ACHN (cell line): ENCODE measurements at places on chromosomes 2 and 18.

DNA sequence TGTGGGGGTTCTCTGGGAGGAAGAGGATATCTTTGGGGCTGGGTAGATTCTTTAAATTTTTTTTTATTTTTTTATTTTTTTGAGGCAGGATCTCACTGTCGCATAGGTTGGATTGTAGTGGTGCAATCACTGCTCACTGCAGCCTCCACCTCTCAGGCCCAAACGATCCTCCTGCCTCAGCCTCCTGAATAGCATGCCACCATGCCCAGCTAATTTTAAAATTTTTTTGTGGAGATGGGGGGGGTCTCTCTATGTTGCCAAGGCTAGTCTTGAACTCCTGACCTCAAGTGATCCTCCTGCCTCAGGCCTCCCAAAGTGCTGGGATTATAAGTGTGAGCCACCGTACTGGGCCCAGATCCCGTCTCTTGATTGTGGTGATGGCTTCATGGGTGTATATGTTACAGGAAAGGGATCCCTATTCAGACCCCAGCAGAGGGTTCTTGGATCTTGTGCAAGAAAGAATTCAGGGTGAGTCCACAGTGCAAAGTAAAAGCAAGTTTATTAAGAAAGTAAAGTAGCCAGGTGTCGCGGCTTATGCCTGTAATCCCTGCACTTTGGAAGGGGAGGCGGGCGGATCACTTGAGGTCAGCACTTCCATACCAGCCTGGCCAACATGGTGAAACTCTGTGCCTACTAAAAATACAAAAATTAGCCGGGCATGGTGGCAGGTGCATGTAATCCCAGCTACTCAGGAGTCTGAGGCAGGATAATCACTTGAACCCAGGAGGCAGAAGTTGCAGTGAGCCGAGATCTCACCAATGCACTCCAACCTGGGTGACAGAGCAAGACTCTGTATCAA, 2.0 kb upstream of the C2orf68 start:
- no peak for DNase-seq

GRCh38 chr2:98310010-98310409, 36.2 kb upstream of the CNGA3 start:
- no peak for DNase-seq

- no peak for DNase-seq
Measured at GRCh38 chr2:126994340-126994777, 95.7 kb downstream of the TEX51 start.

DNA sequence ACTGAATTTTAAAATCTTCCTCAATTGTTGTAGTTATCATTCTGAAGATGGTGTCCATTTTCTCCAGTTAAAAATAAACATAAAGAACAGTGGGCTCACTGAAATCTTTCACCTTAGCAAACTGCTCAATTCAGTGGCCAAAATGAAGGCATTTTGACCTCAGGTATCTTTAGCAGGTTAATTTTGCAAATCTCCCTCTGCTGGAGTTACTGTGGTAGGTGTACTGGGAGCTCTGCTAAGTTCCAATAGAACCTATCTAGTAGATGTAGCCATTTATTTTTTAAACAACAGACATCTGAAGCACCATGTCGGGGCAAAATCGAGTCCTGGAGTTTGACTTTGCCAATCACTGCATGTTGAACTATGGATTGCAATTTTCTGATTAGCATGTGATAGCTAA, 177.1 kb downstream of the IRS1 start:
- DNase-seq: peak; percentile 5

- DNase-seq: no peak
Measured at GRCh38 chr2:228417956-228418355, 236.5 kb upstream of the SPHKAP start.

- DNase-seq: no peak
Measured at GRCh38 chr18:49677762-49678413, 116.0 kb downstream of the LIPG start.

- no peak for DNase-seq
Measured at GRCh38 chr18:25144820-25145219, 207.1 kb downstream of the ZNF521 start.

DNA sequence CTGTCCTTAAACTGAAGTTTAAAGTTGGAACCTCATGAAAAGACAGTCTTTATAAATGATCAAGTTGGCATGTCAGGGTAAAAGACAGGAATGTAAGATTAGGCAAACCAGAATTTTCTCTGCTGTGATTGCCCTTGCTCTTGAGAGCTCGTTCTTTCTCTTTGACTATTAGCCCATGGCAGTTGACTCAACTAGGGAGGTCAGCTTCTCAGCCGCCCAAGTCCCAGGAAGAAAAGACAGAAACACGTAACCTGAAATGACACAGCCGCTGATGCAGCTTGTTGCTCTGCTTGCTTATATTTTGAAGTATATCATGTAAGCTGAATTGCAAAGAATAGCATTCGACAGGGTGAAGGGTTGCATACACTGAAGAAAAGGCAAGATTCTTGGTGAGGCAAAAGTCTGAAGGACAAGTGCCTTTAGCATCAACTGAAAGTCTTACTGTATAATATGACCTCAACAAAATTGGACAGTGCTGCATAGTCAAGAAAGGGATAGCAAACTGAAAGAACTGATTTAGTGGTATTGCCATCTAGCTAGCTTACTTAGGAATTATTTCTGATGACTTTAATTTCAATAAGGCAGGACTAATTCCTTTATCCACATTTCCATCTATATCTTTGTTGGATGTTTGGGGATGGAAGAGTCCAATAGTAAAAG, 54.7 kb downstream of the ARHGAP15 start:
- no peak for DNase-seq

- no peak for DNase-seq
Measured at GRCh38 chr2:221001381-221001801, 570.7 kb downstream of the EPHA4 start.

DNA sequence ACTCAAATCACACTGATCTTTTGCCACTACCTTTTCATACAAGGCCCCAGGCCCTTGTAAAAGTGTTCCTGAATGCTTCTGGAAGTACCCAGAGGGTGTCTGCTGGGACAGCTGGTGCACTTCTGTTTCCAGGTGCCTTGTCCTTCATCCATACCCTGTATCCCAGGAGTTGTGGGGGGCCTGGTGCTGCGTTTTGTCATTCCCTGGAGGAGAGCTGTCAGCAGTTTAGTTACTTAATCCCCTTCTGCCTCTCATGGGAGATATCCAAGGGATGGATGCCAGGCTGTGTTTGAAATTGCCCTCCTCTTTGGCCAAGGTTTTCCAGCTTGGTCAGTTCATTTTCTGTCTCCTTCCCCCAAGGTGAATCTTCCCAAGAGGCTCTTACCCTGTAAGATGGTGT, 158.3 kb downstream of the WDSUB1 start:
- no peak for DNase-seq

- DNase-seq: no peak
Measured at GRCh38 chr2:127663566-127664064, 11.7 kb downstream of the LIMS2 start.

DNA sequence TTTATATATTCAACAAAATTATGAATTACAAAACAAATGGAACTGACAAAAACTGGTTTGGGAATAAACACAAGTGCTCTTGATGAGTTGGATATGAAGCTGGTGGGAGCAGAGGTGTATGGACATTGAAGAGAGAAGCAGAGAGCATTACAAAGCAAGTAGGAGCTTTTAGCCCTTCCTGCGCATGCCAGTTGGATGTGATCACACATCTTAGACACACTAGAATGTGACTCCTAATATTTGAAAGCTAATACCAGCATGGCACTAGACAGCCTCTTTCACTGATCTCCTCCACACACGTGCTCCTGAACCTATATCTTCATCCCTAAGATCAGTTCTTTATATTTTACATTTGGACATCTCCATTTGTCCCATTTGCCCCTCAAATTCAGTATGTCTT, 298.1 kb downstream of the MTX2 start:
- no peak for DNase-seq

DNA sequence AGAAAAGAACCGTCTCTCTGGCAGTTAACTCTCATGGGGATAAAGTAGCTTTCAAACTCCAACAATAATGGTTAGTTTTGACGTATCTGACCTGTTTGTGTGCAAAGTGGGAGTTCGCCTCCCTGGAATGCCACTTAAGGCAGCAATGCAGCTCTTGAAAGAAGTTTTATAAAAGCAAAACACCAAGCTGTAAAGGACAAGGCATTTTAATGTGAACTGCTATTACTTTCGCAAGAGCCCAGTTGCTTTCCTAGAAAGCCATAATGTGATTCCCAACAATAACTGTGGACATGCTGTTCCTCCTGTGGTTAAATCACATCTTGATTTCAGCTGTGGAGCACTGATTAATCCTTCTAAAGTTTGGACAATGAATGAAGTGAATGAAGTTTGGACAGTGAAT, 303.7 kb downstream of the PTPRM start:
- DNase-seq: no peak

DNA sequence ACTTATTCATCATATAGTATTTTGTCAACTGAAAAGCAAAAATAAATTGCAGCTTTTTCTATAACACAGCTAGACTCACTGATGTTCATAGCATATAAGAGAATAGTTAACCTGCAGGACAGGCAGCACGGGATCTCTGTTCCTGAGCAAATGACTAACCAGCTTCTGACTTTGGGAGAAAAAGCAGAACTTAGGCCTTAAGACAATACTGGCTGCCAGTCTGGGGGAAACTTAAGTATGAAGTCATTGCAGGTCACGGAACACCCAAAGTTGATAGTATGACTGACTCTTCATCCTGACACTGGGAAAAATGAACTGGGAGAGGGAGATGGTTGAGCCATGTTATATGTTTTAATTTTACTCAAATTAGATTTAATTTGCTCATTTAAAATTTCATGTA, 113.0 kb downstream of the DPP4 start:
- DNase-seq: no peak

DNA sequence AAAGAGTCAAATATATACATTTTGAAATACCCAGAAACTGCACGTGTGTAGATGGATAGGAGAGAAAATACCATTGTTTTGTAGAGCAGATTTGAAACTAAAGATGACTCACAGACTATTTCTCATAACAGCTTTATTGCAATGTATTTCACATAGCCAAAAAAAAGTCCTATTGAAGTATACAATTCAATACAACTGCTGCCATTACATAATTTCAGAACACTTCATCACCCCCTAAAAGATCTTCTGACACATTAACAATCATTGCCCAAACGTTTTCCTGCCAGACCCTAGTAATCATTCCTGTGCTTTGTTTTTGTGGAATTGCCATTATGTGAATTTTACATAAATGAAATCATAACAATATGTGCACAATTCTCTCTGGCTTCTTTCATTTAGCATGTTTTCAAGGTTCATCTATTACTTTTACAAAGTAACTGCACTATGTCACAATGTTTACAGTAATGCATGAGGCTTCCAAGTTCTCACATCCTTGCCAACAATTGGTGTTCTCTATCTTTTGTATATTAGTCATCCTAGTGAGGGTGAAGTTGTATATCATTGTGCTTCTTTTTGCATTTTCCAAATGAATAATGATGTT, 378.6 kb upstream of the CWC22 start:
- no peak for DNase-seq

DNA sequence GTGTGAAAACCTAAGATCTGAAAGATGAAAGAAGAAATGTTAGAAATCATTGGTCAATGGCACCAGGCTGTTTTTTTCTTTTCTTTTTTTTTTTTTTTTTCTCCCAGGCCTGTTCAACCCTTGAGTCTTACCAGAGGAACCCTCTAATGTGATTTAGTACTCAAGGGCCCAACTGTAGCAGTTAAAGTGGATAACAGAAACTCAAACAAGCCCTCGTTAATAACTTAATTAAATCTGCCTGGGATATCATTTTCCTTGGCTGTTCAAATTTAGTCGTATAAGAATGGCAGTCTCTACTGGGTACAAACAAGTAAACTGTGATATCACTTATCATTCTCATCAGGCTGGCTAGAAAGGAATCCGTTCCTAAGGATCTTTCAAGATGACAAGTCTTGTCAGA, 16.5 kb downstream of the ARL4C start:
- no peak for DNase-seq

- DNase-seq: no peak
Measured at GRCh38 chr2:234259440-234259839, 208.9 kb downstream of the SPP2 start.

- no peak for DNase-seq
Measured at GRCh38 chr18:60872434-60872833, 460.8 kb upstream of the CDH20 start.

DNA sequence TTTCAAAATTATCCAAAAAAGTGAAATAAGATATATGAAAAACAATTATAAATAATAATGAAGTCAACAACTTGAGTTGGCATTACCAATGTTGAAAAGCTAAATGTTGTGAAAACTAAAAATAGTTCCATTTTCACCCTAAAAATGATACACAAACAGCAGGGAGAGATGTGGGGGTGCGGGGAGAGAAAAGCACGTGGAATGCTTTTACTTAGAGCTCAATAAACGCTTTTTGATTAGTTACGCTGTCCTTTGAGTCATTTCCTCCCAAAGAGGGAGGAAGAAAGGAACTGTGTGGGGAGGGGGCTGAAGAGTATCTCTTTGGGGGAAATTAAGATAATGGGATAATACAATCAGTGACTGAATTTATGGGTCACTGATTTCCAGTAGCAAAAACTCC, 29.2 kb downstream of the ZNF521 start:
- no peak for DNase-seq

DNA sequence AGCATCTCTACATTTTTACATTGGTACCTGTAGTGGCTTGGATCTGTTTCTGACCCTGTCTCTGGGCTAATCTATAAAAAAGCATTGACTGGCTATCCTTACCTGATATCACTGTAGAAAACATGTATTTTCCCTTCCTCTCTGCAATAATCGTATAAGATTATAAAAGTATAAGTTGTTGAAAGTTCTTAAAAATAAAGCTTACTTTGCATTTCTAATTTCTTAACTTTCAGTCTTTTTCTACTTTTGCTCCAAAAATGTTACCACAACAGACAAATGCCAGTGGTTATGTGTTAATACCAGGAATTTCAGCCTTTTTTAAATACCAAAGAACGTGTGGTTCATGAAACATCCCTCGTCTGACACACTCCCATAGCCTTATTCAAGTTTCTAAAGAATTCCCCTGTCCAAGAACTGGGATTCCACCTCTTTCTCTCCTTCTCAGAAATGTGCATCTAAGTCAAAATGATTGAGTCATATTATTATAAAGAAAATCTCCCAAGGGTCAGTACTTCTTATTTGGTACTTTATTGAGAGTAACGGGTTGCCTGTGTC, 28.5 kb upstream of the ACKR3 start:
- no peak for DNase-seq
